B cell (primary cell): ENCODE measurements at places on chromosomes 6 and 20.
A peak's percentile ranks its signal among the peaks of the same experiment; 100 is the strongest.

- DNase-seq = no peak
Observed at GRCh38 chr6:37262446-37263026, 4.6 kb upstream of the TMEM217 start.

GRCh38 chr6:135210632-135211305 is 29.7 kb downstream of the MYB start:
- no peak for DNase-seq

DNA sequence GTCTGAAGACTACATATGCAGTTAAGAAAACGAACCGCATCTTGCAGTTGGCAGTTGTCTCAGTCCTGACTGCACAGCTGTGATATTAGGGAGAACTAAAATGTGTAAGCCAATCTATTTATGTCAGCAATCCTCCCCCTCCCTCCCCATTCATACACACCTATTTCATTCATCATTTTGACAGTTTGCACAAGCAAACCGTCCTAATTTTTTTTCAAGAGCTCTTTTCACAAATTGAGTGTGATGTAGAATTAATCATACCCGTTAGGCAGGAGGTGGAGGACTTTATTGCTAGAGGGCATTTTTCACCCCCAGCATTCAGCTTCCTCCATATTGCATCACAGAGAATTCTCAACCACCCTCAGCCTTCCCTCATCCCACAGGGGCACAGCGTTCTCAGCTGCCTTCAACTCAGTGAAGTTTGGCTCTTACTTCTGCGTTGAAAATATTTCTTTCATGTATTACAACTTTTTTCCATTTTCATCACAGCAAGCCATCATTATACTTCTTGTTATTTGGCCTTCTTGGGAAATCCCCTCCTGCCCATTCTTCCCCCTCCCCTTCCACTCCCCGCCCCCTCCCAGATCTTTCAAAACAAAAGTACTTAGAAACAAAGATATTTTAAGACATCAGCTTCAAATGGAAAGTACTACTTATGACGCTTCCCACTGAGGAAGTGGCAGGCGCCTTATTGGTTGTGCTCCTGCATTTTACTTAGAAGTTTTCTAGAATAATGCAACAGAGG is 37.5 kb downstream of the NOX3 start:
- DNase-seq = peak; percentile 81

GRCh38 chr20:58621906-58622548 is 29.1 kb upstream of the STX16 start:
- no peak for DNase-seq

- DNase-seq = no peak
Observed at GRCh38 chr6:135826236-135826804, 25.2 kb upstream of the PDE7B start.
